ENCODE measurements at places on chromosomes 7 and 10. TPM values are rescaled to one million over a fixed set of nuclear protein-coding genes. Genes with fewer than 3 reads are reported as not detected.

GRCh38 chr10:8049865-8050555 is 4.5 kb upstream of the GATA3 start:
- peak overlapping the region; percentile 1 for H3K27ac ChIP-seq
- peaks cover 25% of the 10 kb centered on the region for H3K4me1 ChIP-seq
- H3K27me3 ChIP-seq = peaks cover 100% of the 10 kb centered on the region
- DNase-seq = no peak

The C7orf33 gene
- not detected for total RNA-seq

GRCh38 chr7:156558198-156558597 is 82.4 kb upstream of the RNF32 start:
- no peaks in the 10 kb centered on the region for H3K36me3 ChIP-seq
- no peak overlapping the region for H3K4me3 ChIP-seq
- DNase-seq = no peak
- no peaks in the 10 kb centered on the region for H3K27me3 ChIP-seq

The SPDYE9 gene
- not detected for total RNA-seq

GRCh38 chr7:116259156-116259870 is 49.0 kb downstream of the TES start:
- no peaks in the 10 kb centered on the region for H3K27me3 ChIP-seq
- no peak overlapping the region for H3K27ac ChIP-seq
- no peaks in the 10 kb centered on the region for H3K4me1 ChIP-seq
- H3K4me3 ChIP-seq = no peak overlapping the region

The TUBAL3 gene
- 0.40 TPM for total RNA-seq

The SLC26A5 gene
- total RNA-seq = not detected

DNA sequence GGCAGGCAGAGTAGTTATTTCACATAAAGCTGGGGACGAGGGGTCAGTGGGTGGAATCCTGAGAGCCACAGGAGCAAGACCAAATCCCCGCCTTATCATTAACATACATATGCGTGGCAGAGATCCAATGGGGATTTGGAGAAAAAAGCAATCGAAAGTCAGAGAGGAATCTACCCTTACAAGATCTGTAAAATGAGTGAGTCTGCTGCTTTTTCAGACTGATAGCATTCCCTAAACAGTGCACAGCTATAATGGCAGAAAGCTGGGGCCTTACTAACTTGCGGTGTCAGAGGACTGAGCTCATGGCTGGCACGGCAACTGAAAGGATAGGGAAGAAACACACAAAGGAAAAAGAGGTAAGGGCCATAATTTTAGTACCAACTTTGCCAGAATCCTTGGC is 25.0 kb downstream of the GPR22 start:
- H3K27ac ChIP-seq = peak overlapping the region; percentile 24
- H3K27me3 ChIP-seq = no peaks in the 10 kb centered on the region
- DNase-seq = no peak
- H3K36me3 ChIP-seq = no peaks in the 10 kb centered on the region
- H3K4me1 ChIP-seq = no peaks in the 10 kb centered on the region

The COL1A2 gene
- total RNA-seq = 104 TPM

DNA sequence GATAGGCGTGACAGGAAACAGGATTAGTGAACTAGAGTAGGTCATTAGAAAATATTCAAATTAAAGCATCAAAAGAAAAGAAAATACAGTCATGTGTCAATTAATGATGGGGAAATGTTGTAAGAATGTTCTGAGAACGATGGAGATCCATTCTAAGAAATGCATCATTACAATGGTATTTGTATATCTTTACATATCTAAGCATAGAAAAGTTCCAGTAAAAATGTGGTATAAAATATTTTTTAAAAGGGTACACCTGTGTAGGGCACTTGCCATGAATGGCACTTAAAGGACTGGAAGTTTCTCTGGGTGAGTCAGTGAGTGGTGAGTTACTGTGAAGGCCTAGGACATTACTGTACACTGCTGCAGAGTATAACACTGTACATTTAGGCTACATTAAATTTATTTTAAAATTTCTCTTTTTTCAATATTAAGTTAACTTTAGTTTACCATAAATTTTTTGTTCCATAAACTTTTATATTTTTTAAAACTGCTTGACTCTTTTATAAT is 282.5 kb downstream of the BMPER start:
- H3K4me3 ChIP-seq = no peak overlapping the region
- H3K27ac ChIP-seq = no peak overlapping the region
- DNase-seq = no peak

The CTNNA3 gene
- 68.8 TPM for total RNA-seq

DNA sequence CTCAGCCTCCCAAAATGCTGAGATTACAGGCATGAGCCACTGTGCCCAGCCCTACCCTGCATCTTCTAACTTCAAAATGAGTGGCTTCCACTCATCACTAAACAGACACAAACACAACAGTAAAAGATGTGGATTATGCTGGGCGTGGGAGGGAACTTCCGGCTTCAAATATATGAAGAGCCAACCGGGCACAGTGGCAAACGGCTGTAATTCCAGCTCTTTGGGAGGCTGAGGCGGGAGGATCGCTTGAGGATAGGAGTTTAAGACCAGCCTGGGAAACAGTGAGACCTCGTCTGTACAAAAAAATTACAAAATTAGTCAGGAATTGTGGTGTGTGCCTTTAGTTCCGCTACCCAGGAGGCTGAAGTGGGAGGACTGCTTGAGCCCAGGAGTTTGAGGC is 92.2 kb upstream of the GNA12 start:
- H3K4me1 ChIP-seq = no peaks in the 10 kb centered on the region
- no peak for DNase-seq
- peaks cover 5% of the 10 kb centered on the region for H3K27me3 ChIP-seq
- H3K36me3 ChIP-seq = no peaks in the 10 kb centered on the region
- no peak overlapping the region for H3K4me3 ChIP-seq

GRCh38 chr7:40374575-40374974 is 239.8 kb downstream of the SUGCT start:
- H3K4me1 ChIP-seq = no peaks in the 10 kb centered on the region
- H3K27me3 ChIP-seq = no peaks in the 10 kb centered on the region
- H3K4me3 ChIP-seq = no peak overlapping the region
- no peak overlapping the region for H3K27ac ChIP-seq
- H3K36me3 ChIP-seq = no peaks in the 10 kb centered on the region
- DNase-seq = no peak

The GRID2IP gene
- 0.16 TPM for total RNA-seq

The AKR1C8 gene
- total RNA-seq = 0.72 TPM

The AKR1D1 gene
- total RNA-seq = not detected

The FAM131B gene
- 0.68 TPM for total RNA-seq

- no peaks in the 10 kb centered on the region for H3K27me3 ChIP-seq
- no peak overlapping the region for H3K27ac ChIP-seq
- no peak overlapping the region for H3K4me3 ChIP-seq
- H3K4me1 ChIP-seq = no peaks in the 10 kb centered on the region
- DNase-seq = no peak
These were observed 95.7 kb upstream of the CTBP2 start for GRCh38 chr10:125256026-125256425.

- H3K27ac ChIP-seq = no peak overlapping the region
- no peaks in the 10 kb centered on the region for H3K4me1 ChIP-seq
- no peaks in the 10 kb centered on the region for H3K27me3 ChIP-seq
- H3K36me3 ChIP-seq = no peaks in the 10 kb centered on the region
- peak; percentile 90 for DNase-seq
These were observed 378 bp upstream of the PRKCQ start for GRCh38 chr10:6580279-6581029.

DNA sequence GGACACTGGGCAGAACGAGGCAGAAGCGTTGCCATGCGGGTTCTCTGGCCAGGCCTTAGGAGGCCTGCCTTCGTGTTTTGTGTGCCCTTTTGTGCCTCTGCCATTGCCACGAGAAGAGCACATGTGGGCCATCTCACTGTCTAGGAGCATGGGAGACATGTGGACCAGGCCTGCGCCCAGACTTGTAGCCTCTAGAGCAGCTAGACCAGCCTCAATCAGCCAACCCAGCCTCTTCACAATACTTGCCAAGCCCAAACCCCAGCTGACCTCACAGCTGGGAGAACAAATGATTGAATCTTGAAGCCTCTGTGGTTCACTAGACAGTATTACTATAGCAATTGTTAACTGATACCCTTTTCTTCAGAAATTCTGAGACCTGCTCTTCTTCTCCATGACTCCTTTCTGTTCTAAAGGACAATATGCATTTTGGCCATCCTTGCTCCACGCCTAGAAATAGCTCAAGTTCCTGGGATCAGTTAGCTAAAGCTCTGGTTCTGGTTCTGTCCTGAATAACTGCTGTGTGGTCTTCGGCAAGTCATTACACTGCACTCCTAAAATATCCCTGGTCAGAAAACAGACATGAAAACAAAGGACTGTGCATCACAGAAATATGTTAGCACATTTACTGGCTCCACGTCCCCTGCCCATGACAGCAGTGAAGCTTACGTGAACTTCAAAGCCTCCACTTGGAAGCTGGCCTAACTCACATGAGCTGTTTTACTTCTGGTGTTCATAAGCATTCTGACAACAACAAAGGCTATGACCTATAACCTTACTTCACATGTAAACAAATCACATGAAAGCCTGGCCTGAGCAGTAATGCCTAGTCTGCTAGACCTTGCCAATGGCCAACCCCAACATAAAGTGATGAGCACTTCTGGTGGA is 72.3 kb upstream of the MKRN1 start:
- no peaks in the 10 kb centered on the region for H3K36me3 ChIP-seq
- peaks cover 3% of the 10 kb centered on the region for H3K4me1 ChIP-seq
- DNase-seq = no peak
- no peak overlapping the region for H3K4me3 ChIP-seq

GRCh38 chr10:119725517-119725827 is 378 bp upstream of the INPP5F start:
- H3K4me3 ChIP-seq = peak overlapping the region; percentile 69
- H3K36me3 ChIP-seq = no peaks in the 10 kb centered on the region
- no peaks in the 10 kb centered on the region for H3K27me3 ChIP-seq
- DNase-seq = no peak
- peaks cover 29% of the 10 kb centered on the region for H3K4me1 ChIP-seq

The PLAC9 gene
- 34.3 TPM for total RNA-seq

GRCh38 chr7:29935111-29935510 is 54.5 kb downstream of the SCRN1 start:
- H3K36me3 ChIP-seq = peaks cover 3% of the 10 kb centered on the region
- no peak for DNase-seq
- no peaks in the 10 kb centered on the region for H3K27me3 ChIP-seq
- H3K4me3 ChIP-seq = no peak overlapping the region
- H3K4me1 ChIP-seq = no peaks in the 10 kb centered on the region

The SYT15B gene
- 1.00 TPM for total RNA-seq

GRCh38 chr10:23604613-23605012 is 165.7 kb downstream of the OTUD1 start:
- no peak overlapping the region for H3K4me3 ChIP-seq
- no peaks in the 10 kb centered on the region for H3K36me3 ChIP-seq
- no peak for DNase-seq
- H3K27ac ChIP-seq = no peak overlapping the region

The NPFFR1 gene
- not detected for total RNA-seq

The HYCC1 gene
- total RNA-seq = 45.3 TPM

The EGR2 gene
- total RNA-seq = 0.44 TPM

DNA sequence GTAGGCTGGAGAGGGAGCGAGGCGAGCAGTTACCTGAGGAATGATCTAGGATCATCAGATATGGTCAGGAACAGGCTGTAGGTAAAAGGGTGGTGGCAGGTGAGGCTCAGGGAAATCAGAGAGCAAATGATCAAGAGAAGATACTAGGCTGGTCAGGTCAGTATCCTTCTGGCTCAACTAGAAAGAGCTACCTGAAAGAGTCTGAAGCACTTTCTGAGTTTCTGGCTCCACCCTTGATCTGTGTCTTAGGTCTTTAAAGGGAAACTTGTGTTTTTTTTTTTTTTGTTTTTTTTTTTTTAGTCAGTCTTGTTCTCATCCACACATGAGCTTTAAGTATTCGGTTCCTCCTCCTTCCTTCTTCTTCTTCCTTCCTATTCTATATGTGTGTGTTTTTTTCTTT is 10.5 kb downstream of the ADAM22 start:
- H3K4me3 ChIP-seq = no peak overlapping the region
- no peak for DNase-seq

The AKR1C2 gene
- 14.9 TPM for total RNA-seq

DNA sequence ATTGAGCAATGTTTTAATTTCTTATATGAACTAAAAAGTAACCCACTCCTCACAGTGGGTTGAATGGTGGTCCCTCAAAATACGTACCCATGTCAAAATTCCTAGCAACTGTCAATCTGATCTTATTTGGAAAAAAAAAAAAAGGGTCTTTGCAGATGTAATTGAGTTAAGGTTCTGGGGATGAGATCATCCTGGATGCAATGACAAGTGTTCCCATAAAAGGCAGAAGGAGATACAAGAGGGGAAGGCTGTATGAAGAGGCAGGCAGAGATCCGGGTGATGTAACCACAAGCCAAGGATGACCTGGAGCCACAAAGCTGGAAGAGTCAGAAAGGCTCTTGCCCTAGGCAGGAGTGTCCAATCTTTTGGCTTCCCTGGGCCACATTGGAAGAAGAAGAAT is 516.3 kb upstream of the MKI67 start:
- DNase-seq = no peak
- H3K4me1 ChIP-seq = no peaks in the 10 kb centered on the region
- no peaks in the 10 kb centered on the region for H3K36me3 ChIP-seq
- no peaks in the 10 kb centered on the region for H3K27me3 ChIP-seq
- no peak overlapping the region for H3K27ac ChIP-seq

The DOCK1 gene
- 20.6 TPM for total RNA-seq

GRCh38 chr10:91227576-91227975 is 7.1 kb downstream of the PCGF5 start:
- H3K4me3 ChIP-seq = no peak overlapping the region
- peaks cover 5% of the 10 kb centered on the region for H3K36me3 ChIP-seq
- no peak for DNase-seq
- peaks cover 47% of the 10 kb centered on the region for H3K4me1 ChIP-seq
- no peaks in the 10 kb centered on the region for H3K27me3 ChIP-seq

DNA sequence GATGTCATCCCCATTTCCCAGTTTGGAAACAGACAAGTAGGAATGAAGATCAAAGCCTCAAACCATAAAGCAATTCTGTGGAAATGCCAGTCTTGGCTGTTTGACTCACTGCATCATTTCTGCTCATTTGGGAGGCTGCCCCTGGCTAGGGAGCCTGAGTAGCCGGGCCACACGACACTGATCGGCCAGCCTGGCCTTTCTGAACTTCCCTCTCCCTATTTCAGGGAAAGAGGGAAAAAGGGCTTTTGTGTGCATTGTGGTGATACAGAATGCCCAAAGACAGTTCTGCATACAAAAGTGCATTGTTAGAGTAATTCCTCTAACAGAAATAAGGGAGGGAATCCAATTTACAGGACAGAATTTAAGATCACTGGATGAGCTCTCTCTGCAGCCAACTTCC is 41.7 kb upstream of the OPALIN start:
- H3K27me3 ChIP-seq = no peaks in the 10 kb centered on the region
- DNase-seq = no peak
- no peaks in the 10 kb centered on the region for H3K4me1 ChIP-seq
- no peak overlapping the region for H3K4me3 ChIP-seq

DNA sequence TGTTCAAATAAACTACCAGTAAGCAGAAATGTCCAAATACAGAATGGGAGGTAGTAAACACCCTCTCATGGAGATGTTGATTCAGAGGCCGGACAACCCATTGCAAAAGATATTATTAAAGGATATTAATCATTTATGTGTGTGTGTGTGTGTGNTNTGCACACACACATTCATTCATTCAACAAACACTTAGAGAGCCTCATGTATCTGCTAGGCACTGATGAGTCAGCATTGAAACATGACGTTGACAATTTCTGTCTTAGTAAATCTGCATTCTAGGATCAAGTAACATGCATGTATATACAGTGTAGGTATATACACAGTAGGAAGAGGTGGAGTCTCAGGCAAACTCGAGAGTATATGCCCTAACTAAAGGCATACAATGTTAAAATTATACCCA is 187.0 kb downstream of the ZNF365 start:
- H3K4me1 ChIP-seq = peaks cover 6% of the 10 kb centered on the region
- no peak overlapping the region for H3K4me3 ChIP-seq
- DNase-seq = no peak
- no peaks in the 10 kb centered on the region for H3K36me3 ChIP-seq

GRCh38 chr10:31975157-31975765 is 46.6 kb upstream of the ARHGAP12 start:
- no peak overlapping the region for H3K4me3 ChIP-seq
- no peaks in the 10 kb centered on the region for H3K36me3 ChIP-seq
- no peaks in the 10 kb centered on the region for H3K4me1 ChIP-seq
- no peaks in the 10 kb centered on the region for H3K27me3 ChIP-seq

Data from heart left ventricle (tissue), 16 donors.